ENCODE measurements at places on chromosomes 16 and 17. TPM values are rescaled to one million over a fixed set of nuclear protein-coding genes. Genes with fewer than 3 reads are reported as not detected.

The PSMC3IP gene
- total RNA-seq, result 2.2 TPM

The G6PC1 gene
- total RNA-seq, result not detected

The GPR139 gene
- total RNA-seq, result not detected

The KRT20 gene
- total RNA-seq, result 1,610 TPM

The LCMT1 gene
- 46.9 TPM for total RNA-seq

The SBK1 gene
- 1.4 TPM for total RNA-seq

The CXCL16 gene
- 41.8 TPM for total RNA-seq

DNA sequence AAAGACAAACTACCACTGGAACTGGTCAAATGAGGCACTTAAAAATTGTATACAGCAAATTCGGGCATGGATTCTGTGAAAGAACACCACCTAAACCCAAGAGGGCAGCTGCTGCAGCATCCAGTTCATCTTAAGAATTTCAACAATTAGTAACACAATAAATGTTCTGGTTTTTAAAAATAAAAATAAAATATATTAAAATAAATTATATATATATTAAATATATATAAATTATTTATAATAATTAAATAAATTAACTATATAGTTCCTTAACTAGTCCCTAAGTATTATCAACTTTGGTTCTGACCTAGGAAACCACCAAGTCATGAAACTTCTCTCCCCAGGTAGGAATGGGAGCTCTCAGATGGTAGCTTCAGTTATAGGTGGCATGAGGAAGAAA, 13.4 kb upstream of the RFFL start:
- no peak for DNase-seq

DNA sequence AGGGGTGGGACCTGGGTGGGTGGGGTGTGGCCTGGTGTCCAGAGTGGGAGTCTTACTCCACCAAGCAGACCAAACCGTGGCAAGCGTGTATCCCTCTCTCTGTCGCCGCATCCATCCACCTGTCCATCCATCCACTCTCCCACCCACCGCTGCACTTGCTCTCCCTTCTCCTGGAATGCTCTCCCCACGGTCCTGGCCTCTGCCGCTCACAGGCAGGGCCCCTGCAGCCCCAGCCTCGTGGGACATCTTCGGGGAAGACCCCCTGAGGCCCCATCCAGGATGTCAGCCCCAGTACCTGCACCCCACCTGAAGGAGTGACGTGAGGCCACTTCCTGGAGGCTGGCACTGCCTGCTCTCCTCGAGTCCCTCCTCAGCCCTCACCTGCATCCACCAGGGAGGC, 189.5 kb upstream of the GSE1 start:
- no peak for DNase-seq

- no peak for DNase-seq
Observed at GRCh38 chr17:4800462-4801196, 1.5 kb downstream of the C17orf114 start.

DNA sequence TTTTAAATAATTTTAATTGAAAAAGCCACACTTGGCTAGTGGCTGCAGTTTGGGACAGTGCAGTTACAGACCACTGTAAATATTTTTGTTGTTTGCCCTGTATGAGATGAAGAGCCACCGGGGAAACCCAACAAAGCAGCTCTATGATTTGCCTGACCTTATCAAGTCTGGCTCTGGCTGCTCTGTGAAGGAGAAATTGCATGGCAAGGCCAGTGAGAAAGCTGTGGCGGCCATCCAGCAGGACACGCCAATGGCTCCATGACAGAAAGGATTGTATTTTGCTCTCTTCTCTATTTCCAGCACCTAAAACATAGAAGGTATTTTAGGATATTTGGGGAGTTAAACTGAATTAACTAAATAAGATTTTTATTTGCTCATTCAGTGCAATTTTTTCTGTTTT, 330.0 kb upstream of the DYNLRB2 start:
- no peak for DNase-seq

- DNase-seq, result no peak
Observed at GRCh38 chr17:50680126-50680525, 27.6 kb downstream of the ANKRD40 start.

- no peak for DNase-seq
Observed at GRCh38 chr17:48520631-48521079, 10.2 kb downstream of the HOXB1 start.

GRCh38 chr17:67353929-67354574, 12.3 kb downstream of the PSMD12 start:
- no peak for DNase-seq

DNA sequence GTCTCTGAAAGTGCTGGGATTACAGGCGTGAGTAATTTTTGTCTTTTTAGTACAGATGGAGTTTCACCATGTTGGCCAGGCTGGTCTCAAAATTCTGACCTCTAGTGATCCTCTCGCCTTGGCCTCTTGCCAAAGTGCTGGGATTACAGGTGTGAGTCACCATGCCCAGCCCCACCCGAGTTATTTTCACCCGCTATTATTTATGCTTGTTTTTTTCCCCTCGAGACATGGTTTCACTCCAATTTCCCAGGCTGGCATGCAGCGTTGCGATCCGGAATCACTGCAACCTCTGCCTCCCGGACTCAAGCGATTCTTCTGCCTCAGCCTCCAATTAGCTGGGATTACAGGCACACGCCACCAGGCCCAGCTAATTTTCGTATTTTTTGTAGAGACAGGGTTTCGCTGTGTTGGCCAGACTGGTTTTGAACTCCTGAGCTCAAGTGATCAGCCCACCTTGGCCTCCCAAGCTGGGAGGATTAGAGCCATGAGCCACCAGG, 9.2 kb downstream of the RPL23 start:
- DNase-seq, result no peak

DNA sequence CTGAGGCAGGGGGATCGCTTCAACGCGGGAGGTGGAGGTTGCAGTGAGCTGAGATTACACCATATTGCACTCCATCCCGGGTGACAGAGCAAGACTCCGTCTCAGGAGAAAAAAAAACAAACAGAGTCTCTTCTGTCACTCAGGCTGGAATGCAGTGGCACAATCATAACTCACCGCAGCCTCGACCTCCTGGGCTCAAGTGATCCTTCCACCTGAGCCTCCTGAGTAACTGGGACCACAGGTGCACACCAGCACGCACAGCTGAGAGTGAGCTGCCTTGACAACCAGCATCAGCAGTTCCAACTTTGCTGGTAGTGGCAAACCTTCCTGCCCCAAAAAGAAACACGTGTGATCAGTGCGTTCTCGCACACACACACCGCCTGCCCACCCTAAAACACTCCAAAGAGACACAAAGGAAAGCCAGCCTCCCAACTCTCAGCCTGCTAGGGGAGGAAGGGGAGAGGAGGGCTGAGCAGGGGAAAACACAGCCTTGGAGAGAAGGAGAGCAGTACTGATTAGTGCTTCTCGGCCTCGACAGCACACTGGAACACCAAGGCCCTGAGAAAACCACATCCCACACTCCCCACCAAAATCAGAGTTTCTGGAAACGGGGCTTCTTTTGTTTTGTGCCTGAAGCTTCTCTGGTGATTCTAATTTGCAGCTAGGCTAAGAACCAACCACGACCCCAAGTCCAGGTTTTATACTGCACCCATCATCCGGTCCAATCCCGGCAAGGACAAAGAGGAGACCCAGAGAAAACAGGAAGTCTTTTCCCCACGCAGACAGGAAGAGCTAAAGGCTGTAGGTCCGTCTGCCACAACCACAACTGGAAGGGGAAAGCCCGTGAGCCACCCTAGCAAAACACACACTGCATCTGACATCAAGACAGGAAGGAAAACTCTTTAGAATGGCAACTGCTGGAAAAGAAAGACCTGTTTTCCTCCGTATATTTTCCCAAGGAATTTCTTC, 28.8 kb downstream of the ZCCHC14 start:
- no peak for DNase-seq

DNA sequence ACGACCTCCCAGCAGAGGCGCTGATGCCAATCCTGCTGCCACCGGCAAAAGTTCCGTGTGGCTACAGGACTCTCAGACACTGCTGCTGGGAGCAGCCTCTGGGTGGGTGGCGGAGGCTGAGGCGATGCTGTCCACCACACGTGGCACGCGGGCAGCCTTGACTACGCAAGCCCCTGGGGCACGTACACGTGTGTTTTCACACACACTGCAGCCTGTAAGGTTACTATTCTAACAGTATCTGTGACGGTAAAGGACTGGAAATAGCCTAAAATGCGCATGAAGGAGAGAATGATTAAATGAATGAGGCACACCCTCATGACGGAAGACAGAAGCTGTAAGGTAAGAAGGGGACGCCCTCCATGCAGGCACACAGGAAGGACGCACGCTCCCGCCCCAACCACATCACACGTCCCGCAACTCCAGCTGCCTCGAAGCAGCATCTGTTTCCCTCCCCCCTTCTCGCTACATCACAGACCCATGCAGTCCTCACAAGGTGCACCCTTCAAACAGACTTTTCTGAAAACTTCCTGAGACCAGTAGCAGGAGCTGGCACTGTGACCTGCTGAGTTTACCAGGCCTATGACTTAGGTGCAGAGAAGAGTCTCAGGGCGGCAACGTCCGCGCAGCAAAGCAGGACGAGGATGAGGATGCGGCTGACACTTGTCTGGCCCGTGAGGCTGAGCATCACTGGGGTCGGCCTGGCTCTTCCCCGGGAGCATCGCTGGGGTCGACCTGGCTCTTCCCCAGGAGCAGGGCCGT, 28.7 kb upstream of the FASN start:
- no peak for DNase-seq

DNA sequence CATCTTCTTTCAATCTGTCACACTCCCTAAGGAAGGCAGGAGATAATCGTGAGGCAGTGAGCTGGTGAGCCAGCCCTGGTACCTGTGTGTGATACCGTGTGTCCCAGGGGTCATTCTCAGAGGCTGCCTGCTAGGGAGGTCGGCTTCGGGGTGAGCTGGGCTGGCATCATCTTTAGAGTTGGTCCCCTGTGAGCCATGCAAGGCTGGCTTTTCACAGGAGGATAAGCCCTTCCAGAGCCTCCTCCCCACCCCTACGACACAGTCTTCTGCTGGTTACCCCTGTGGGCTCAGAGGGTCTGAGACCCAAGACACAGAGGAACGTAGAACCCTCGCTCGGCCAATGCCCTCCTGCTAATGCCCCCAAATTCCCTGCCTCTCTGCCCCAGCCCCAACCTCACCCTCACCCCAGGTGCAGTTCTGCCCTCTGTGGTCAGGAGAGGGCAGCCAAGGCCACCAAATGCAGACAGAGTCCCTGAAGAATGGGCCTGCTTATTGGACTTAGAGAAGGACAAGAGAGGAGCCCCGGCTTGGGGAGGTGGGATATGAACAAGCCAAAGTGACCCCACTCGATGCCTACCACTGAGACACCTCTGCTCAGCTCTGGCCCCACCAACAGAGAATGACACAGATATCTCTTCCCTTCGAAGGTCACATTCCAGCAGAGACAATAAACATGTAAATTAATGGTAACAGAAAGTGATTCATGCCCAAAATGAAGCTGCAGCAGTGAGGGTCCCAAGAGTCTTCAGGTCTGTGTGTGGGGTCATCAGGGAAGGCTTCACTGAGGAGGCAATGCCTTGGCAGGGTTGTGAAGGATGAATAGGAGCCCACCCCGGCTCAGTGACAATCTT, 80.8 kb upstream of the CCL1 start:
- no peak for DNase-seq

DNA sequence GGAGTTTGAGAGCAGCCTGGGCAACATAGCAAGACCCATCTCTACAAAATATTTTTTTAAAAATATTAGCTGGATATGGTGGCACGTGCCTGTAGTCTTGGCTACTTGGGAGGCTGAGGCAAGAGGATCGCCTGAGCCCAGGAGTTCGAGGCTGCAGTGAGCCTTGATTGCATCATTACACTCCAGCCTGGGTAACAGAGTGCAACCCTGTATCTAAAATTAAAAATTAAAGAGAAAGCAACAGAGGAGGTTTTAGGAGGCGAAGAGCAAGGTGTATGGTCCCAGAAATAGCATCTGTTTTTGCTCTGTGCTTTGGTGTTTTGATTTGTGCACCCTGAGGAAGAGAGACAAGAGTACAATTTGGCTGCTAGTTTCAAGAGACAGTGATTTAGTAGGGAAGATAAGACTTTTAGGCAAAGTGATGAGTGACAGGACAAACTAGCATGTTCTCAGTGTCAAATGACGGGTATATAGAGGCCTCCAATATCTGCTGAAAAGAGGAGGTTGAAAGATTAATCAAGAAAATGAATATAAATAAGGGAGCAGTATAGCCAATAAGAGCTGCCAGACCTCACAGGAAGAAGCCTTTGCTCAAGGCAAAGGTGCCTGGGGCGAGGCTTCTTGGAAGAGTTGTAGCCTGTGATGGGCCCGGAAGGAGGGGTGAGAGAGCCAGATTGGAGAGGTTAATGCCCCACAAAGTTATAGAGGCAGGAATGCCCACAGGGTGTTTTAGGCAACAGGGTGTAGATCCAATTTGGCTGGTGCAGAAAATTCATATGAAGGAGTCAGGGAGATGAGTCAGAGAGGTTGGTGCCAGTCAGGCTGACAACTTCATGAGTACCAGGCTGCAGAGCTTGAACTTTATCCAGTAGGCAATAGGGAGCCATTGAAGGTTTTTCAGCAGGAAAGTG, 11.4 kb downstream of the HLF start:
- no peak for DNase-seq

- no peak for DNase-seq
Observed at GRCh38 chr17:63116228-63116627, 150.2 kb downstream of the TANC2 start.

GRCh38 chr16:81601008-81601428, 156.4 kb downstream of the CMIP start:
- DNase-seq, result no peak

DNA sequence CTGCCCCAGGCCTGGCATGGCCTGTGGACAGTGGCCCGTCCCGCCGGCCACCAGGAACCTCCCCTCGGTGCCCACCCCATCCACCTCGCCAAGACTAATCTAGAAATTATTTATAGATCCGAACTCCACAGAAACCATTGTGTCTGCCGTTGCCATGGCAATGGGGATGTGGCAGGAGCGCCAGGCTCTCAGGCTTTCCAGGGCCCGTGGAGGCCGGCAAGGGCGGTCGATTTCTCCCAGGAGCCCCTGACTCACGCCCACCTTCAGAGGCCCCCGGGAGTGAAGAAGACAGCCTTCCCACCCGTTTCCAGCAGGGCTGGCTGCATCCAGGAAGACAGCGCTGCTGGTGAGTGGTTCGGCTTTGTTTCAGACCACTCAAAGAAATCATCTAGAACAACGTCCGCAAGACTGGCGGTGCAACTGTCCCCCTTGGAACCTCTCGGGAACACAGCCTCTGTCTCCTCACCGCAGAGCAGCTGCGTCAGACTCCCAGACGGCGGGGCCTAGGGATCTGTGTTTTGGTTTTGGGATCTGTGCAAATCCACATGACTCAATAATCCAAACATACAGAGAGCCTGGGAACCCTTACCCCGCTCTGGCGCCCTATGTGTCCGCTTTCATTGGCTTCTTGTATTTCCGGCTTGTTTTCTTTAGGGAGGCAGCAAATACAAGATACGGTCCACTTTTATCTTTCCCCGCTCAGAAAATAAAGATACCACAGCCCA, 48.5 kb upstream of the ZCCHC14 start:
- peak; percentile 39 for DNase-seq

DNA sequence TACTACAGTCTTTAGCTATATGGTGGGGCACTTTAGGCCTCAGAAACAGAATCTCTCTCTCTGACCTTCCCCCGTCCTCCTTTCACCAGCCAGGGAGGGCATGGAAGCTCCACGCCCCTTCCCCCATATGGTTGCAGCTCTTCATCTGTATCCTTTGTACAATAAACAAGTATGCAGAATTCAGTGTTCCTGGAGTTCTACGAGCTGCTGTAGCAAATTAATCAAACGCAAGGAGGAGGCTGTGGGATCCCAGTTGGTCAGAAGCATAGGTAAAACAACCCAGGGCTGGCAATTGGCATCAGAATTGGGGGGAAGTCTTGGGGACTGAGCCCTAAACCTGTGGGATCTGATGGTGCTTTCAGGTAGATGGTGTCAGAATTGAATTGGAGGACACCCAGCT, 163.7 kb upstream of the NLRP1 start:
- no peak for DNase-seq

- DNase-seq, result no peak
Observed at GRCh38 chr17:56681561-56682266, 88.2 kb downstream of the NOG start.

GRCh38 chr16:21613781-21614180, 14.4 kb downstream of the METTL9 start:
- DNase-seq, result no peak

Data from colonic mucosa (tissue), 4 donors.